Stimulated activated CD4-positive, alpha-beta T cell treated with anti-CD3 and anti-CD28 coated beads, Interleukin-4, amount 100 ng/mL, for 4 hours (primary cell): ENCODE measurements at places on chromosomes 7 and 10.

DNA sequence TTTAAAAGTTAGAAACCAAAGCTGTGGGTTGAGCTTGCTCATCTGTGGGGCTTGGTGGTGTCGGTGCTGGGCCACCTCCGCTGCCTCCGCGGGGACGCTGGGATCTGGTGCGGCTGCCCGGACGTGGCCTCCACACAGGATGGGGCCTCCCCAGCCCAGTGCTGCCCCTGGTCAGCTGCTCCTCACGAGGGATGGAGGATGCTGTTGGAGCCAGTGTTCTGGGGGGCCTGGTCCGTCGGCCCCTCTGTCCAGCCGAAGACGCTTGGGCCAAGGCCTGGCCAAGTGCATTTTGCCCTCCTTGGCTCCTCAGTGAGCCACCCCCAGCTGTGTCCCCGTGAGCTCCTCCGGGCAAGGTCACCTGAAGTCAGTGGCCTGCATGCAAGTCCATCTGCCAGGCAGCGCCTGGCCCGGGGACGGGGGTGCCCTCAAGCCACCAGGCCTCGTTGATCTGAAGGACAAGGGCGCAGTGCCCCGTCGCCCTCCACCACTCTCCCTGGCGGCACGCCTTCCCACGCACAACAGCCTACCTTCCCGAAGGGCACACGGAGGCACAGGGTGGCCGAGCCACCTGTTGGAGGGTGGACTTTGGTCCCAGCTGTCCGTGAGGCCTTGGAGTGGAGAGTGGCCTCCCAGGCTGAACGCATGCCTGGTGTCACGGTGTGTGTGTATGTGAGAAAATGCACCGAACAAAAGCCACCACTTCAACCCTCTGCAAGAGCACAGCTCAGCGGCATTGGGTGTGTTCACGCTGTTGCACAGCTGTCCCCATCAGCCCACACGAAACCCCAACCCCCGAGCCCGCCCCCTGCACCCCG, 27.3 kb downstream of the KNDC1 start:
- no peak for DNase-seq

DNA sequence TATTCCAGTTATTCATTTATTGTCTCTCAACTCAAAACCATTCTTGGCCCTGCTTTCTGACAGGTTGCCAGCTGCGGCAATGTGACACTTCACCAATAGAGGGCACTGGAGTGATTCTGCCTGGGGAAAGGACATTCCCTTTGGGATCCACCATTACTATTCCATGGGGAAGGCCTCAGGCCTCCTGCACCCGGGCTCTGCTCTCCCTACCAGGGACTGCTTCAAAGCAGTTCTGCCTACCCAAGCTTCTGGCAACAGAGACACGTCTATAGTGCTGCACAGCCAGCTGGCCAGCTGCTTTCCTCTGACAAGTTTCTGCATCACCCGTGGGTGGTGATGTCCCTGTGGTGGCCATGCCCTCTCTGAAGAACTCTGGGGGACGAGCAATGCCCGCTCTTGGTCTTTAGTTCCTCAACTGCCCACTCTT, 163.8 kb downstream of the ELMO1 start:
- DNase-seq: peak; percentile 27

DNA sequence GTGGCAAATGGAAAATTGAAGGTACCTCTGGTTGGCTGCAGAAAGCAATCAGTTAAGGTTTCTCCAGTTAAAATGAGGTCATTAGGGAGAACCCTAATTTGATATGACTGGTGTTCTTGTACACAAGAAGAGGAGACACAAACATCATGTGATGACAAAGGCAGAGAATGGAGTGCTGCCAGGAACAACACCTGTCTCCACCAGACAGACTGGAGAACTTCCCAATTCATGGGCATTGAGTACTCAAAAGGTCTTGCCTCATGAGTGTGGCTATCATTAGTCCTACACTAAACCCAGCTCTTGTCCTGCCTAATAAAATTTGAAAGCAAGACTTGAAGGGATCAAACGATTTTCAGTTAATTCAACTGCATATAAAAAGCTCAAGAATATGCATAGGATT, 152.6 kb downstream of the PTPN20 start:
- no peak for DNase-seq

- DNase-seq: no peak
Observed at GRCh38 chr10:26432938-26433337, 5.2 kb upstream of the APBB1IP start.

- no peak for DNase-seq
Observed at GRCh38 chr7:134428942-134429341, 30.0 kb downstream of the AKR1B1 start.

DNA sequence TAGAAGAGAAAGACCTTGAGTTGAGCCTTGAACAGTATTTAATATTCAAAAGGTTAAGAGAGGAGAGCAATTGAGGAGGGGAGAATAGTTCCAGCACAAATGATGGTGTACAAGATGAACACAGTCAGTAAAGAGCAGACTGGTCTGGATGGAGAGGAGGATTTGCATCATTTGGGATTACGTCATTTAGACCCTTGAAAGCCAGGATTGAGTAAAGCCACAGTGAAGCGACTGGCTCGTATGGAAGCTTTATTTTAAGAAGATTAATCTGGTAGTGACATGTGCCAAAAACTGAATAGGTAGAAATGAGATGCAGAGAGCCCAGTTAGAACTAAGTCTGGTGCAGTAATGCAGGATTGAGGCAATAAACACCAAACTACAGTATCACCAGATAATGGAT, 52.6 kb downstream of the TRUB1 start:
- DNase-seq: no peak

DNA sequence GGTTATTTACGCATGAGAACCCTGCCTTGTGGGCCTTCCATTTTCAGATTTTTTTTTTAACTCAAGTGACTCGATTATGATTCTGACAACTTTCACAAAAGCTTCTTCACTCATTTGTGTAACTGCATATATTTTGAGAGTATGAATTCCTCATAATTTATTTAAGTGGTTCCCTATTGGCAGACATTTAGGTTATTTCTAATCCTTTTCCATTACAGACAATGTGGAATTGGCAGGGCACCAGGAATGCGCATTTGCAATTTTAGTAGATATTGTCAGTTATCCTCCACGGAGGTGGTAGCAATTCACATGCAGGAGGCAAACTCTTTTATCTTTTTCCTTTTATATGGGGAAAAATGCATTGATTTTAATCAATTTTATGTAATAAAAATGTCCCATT, 2.5 kb downstream of the TMEM176B start:
- DNase-seq: no peak

GRCh38 chr10:102644646-102645387, 538 bp downstream of the TRIM8 start:
- DNase-seq: peak; percentile 72

DNA sequence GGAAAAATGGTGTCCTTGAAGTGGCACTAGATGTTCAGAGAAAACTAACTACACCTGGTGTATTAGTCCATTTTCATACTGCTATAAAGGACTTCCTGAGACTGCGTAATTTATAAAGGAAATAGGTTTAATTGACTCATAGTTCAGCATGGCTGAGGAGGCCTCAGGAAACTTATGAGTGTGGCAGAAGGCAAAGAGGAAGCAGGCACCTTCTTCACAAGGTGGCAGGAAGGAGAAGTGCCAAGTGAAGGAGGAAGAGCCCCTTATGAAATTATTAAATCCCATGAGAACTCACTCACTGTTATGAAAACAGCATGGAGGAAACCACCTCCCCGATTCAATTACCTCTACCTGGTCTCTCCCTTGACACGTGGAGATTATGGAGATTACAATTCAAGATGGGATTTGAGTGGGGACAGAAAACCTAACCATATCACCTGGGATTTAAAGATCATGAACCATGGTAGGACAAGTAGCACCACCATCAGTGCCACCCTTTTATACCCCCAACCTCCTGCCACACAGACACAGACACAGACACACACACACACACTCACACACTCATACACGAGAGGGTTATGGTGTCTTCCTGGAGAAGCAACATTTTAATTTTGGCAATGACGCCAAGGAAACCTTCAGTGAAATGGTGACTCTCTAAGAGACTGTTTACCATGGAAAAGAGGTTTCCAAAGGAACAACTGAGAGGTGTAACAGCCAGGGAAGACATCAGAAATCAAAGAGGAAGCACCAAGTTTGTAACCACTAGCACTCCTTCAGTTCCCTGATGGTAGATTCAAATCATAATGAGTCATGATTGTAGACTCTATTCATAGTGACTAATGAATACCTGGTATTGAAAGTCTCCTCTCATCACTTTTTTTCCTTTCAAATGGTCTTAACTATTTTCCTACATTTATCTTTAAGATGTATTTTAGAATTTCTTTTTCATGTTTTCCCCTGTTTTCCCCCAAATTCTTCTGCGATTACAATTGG, 41.8 kb upstream of the WNT16 start:
- no peak for DNase-seq

DNA sequence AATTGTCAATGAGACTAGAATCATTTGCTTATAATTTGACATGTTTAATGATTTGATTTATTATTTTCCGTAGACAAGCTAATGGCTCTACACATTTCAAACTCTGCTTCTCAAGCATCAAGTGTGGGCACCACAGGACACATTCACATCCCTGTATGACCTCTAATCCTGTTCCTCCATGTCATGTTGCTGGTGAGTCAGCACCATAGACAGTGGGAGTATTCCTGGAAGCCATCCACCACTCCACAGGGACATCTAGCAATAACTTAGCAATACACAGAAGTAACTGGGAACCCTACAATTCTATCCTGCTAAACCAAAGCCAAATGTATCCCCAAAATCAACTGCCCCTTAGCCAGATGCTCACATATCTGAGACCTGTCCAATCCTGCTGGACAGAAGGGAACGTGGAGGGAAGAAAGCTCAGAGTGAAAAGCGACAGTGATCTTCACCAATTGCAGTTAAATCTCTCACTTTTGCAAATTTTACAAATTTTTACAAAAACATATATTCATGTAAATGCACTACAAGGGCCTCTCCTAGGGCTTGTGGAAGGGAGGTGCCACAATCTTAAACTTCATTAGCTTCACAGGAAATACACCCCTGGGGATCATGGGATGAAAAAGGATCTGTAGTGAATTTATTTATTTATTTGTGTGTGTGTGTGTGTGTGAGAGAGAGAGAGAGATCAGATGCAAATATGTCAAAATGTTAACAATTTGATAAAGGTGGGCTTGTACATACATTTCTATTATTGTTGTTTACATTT, 126.5 kb downstream of the GFRA1 start:
- DNase-seq: no peak

DNA sequence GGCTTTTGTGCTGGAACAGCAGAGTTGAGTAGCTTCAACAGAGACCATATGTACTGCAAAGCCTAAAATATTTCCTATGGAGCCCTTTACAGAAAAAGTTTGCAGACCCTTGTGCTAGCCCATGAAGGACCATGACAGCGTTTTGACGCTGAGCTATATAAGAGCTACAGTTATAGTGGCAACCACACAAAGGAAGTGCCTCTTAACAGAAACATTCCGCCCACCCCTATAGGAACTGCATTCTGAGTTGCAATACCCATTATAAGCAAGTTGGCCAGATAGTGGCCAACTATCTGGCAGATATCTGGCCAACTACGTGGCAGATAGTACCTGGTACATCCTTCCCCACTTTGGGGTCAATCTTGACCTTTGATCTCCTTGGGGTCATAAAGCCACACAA, 47.5 kb upstream of the DMBT1 start:
- DNase-seq: no peak

- no peak for DNase-seq
Observed at GRCh38 chr7:81462672-81463071, 307.2 kb downstream of the HGF start.

DNA sequence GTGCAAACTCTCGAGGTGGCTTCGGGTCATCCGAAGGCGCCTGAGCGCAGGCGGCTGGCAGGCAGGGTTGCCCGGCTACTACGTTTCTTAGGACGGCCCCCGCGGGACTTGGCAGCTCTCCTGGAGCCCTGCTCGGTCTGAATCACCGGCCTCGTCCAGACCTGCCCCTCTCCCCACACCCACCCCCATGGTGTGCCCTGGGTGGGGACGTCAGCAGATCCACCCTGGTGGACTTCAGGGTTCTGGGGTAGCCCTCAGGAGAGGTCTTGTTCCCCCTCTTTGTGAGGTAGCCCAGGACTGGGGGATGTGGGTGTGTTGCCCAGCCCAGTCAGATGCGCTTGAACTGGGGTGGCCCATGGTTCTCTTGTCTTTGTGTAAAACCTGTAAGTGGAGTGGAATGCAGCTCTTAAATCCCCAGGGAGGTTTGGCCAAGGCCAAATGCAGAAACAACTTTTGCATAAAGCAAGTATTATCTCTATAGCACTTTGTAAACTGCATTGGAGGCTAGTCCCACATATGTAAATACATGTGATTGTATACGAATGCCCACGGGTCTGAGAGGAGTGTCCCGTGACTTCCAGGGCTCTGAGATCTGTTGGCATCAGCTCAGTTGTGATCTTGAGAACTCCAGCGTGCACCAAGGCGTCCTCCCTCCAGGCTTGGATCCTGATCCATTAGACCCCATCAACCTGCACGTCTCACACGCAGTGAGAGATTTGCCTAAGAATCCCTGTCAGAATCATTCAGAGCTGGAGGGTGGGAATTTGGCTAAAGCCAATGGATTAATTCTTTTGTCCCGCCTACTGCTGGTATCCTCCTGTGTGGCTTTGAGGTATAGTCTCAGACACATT, 1.8 kb downstream of the PFKFB3 start:
- no peak for DNase-seq

DNA sequence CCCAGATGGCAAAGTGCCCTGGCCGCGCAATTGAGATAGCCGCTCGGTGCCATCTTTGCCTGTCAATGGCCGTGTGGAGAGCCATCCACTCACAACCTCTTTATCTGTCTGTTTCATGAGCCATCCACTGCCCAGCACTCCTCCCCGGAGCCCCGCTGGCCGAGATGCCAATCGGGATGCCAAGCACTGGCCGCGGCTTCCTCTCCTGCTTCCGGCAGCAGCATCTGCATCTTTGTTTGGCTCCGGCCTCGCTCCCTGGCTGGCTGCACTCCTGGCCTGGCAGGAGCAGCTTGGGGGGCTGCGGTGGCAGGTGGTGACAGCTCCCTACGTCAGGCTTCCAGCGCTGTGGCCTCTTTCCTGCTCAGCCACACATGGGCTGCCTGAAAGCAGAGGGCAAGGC, 231.7 kb downstream of the USP6NL start:
- no peak for DNase-seq

DNA sequence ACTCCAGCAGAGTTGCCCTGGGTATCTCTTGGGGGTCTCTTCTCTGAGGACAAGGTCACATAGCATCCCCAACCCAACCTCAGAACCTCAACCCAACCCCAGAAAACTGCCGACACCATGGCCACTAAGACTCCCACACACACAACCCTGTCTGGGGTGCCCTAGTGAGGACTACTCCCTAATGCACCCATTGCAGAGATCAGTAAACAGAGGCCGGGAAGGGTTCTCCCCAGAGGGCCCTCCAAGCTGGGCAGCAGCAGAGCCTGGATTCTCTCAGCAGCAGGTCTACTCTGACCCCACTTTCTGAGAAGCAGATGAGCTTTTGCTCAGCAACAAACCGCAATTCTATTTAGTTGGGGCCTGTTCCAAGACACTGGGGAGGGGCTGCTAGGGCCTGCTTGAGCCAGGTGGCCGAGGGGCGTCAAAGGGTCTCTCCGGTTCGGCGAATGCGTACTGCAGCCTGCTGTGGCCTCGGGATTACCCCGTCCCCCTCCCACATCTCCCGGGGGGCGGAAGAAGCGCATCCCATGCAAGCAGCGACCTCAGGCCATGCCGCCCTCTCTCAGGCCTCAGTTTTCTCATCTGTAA, 828 bp downstream of the OGDHL start:
- no peak for DNase-seq
